T-helper 2 cell treated with Interferon-gamma antibody and Interleukin-4, amounts not matched to agents 5 μg/mL and 100 μg/mL, for 36 hours (primary cell): ENCODE measurements at places on chromosomes 4 and X.

DNA sequence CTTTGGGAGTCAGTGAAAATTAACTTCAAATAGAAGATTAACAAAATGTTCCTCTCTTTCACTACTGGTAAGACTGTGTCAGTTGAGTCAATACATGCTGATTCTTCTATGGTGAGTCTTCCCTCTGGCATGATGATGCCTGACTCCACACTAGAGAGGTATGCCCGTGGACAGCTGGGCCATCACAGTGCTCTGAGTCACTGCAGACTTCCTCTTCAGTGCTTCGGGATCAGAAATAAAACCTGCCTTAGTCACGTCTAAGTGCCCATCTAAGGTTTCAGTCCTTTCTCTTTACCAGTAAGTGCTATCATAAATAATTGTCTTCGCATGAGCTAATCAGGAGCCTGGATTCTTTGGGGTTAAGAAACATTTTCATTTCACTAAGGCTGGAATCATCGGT is 1.6 kb upstream of the ASB5 start:
- DNase-seq: no peak

DNA sequence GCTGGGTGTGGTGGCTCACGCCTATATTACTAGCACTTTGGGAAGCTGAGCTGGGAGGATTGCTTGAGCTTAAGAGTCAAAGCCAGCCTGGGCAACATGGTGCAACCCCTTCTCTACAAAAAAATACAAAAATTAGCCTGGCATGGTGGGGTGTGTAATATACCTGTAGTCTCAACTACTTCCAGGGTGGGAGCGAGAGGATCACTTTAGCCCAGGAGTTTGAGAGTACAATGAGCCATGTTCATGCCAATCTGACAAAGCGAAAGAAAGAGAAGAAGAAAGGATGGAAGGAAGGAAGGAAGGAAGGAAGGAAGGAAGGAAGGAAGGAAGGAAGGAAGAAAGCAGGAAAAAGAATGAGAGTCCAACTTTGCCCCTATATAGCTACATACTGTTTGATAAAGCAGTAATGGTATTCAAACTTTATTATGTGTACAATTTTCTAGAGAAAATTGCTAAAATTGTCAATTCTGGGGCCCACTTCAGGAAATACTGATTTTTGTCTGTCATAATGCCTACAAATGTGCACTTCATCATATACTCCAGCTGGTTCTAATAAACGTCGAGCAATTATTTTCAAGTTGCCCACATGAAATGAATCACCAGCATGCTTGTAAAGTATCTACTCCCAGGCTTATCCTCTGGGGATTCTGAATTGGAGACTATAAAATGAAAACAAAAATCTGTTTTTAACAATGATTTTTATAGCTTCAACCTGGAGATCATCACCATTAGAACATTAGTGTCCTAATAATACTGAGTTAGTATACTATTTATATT is 132.3 kb downstream of the NDST4 start:
- no peak for DNase-seq

DNA sequence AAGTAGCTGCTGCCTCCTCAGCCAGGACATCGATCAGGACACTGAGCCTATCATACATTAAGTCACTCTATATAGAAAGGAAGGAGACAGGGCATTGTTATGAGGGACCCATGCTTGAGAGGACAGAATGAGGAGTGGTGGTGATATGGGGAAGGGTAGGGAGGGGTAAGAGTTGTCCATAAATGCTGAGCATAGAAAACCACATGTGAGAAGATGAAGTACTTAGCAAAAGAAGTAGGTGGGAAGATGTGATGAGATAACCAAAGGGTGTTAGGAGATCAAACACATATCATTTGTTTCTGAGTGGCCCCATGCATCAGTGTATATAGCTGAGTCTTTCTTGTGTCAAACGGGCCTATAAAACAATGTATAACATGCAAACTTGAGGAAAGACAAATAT is 84.1 kb downstream of the DGKK start:
- no peak for DNase-seq

DNA sequence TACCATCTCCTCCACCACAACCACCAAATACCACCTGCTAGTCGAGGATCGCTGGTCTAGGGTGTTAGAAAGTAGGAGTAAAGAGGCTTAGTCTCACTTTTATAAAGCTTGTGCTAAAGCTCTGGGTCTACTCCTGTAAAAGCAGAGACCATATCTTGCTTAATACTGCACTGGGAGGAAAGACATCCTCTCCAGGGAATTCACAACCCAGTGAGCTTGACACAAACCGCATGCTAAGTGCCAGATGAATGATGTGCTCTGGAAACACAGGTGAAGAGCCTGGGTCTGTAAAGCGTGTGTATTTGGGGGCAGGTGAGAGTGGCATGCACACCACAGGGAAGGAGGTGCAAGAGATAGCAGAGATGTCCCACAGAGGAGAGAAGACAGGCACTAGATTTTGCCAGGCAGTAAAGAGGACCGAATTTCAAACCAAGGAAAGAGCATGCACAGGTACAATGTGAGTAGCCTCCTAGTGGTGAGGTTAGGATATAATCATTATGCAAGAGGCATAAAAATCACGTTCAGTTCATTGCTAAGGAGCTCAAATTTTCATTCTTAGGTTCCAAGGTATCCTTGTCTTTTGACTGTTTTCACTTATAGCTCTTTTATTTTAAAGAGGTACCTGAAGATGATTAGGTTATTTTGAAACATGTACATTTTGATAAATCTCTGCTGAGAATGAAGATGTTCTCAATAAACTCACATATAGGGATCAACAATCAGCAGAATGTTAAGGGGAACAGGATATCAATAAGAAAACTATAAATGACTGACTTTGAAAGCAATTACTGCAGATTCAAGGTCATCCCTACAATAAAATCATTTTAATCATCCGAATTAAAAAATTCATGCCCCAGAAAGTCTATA is 20.7 kb downstream of the TAPT1 start:
- DNase-seq: no peak

DNA sequence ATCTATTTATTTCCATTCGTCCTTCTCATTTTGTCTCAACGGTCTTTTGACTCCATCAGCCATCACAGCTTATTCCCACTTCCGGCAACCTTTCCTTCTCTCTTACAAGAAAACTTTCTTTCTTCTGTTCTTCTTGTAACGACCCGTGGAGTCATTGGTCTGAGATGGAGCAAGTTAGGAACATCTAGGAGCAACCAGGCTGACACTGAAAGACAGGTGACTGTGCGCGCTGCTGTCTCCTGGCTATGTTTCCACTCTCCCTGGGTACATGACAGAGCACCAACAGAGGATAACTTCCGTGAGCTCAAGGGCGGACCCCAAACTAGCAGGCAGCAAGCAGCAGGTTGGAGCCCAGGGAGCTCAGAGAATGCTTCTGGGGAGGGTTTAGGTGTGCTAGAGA is 2.5 kb downstream of the FGF5 start:
- DNase-seq: no peak

DNA sequence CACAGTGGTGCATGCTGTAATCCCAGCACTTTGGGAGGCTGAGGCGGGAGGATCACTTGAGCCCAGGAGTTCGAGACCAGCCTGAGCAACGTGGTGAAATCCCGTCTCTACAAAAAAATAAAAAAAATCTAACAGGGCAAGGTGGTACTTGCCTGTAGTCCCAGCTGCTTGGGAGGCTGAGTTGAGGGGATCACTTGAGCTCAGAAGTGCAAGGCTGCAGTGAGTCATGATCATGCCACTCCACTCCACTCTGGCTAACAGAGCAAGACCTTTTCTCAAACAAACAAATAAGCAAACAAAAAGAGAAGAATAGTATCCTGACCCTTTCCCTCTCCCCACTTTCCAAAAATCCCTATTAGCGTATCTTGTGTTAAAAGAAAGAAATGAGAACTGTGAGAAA is 52.7 kb downstream of the NPY1R start:
- DNase-seq: no peak

DNA sequence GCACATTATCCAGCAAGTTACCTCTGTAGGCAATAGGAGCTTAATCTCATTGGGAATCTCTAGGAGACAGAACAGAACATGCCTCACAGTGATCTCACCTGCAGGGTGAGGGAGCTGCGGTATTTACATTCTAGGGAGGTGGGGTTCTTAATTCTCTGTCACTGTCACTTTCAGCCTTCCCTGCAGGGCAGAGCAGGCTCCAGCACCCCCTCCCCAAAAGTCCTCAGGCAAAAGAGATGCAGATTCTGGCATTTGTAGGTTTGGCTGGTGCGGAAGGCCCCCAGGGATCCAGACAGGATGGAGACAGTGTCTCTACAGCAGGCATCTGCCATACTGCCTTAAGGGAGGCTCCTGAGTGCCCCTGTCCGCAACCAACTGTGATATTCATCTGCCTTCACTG is 166.4 kb upstream of the ATP6AP2 start:
- no peak for DNase-seq

DNA sequence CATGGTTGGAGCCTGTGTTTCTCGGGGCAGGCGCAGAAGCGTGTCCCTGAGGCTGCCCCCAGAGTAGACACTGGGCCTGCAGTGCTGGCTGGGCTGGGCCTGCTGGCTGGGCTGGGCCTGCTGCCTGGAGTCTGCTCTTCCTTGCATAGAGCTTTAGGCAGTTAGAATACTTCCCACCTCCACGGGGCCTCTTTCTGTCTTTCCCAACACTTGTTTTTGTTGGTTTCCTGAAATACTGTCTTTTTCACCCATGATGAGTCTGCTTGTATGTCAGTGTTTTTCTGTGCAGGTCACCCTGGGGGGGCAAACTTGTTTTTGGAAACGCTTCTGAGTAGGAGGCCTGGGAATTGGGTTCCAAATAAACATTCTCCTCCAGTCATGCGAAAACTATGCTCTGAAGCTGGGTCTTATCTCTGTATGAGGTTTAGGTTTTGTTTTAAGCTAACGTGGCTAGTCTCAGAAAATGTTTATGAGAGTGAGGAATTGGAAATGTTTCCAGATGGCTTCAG is 32.2 kb downstream of the TRMT44 start:
- DNase-seq: no peak

DNA sequence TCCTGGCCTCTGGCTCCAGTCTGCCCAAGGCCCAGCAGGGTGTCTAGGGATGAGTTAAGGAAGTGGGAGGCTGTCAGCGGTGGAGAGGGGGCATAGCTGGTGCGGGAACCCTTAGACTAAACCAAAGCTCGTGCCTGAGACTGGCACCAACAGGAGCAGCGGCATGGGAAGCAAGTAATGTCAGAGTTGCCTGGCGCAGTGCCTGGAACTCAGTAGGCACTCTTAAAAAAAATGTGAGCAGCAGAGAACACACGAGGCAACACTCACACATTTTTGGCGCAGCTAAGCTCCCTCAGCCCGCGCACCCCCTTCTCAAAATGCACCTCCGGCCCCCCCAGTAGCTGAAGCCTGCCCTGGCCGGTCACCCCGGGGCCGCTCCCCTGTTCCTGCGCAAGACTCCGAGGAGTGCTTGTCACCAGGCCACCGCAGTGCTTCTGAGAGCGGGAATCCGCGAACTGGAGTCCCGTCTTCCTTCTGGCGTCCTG is 583 bp downstream of the GABRE start:
- no peak for DNase-seq

GRCh38 chr4:41095192-41095872 is 119.0 kb downstream of the APBB2 start:
- DNase-seq: no peak

- no peak for DNase-seq
Measured at GRCh38 chr4:153759407-153760316, at the start of gene RNF175. Gene RNF175 (minus strand): TSS chr4:153760024. CDS start chr4:153759862, 162 bp downstream.

GRCh38 chrX:143994206-143994605 is 110.3 kb downstream of the UBE2NL start:
- no peak for DNase-seq

DNA sequence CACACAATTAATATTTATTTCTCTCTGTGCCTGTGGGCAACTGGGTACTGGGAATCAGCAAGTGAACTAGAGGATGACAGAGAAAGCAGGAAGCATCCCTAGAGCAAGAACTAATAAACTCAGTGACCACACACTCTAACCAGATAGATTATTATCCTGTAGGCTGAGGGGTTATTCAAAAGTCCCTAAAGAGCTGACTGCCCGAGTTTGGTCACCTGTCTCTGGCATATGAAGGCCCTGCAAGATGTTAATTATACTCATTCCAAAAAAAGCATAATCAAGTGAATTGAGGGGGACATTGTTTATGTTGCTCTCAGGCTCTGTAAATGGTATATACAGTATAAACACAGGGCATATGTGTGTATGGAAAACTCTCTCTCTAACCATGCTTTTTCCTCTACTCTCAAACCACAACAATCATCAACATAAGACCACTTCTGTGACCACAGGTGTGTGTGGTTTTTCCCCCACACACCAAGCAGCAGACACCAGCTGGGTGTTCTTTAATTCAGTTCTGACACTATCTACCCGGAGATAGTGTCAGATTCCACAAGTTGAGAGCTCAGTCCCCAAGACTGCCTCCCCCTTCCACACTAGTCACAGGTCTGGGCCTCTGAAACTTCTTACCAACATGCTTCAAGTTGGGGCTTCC is 6.2 kb upstream of the HPSE start:
- DNase-seq: peak; percentile 61

- peak; percentile 42 for DNase-seq
Measured at GRCh38 chrX:39730662-39731329, 367.0 kb downstream of the BCOR start.

DNA sequence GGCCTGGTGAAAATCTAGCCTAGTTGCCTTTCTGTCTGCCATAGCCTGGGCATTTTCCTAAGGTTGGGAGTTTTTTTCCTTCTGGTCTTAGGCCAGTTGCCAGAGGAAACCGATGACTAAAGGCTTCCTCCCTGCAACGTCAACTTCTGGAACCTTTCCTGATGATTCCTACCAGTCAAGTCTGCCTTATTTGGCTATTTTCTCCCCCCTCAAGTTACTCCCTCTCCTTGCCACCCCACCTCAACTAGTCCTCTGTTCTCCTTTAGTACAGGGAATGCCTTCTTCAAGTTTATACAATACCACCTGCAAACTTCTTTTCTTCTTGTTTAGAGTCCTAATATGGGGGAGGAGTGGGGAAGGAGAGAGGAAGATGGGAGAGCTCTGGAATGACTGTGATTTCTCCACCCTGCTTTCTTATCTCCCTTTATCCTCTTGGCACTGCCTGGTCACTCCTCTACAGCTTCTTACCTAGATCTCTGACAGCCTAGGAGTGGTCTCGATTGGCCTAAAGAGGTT is 10.6 kb downstream of the MSN start:
- no peak for DNase-seq

DNA sequence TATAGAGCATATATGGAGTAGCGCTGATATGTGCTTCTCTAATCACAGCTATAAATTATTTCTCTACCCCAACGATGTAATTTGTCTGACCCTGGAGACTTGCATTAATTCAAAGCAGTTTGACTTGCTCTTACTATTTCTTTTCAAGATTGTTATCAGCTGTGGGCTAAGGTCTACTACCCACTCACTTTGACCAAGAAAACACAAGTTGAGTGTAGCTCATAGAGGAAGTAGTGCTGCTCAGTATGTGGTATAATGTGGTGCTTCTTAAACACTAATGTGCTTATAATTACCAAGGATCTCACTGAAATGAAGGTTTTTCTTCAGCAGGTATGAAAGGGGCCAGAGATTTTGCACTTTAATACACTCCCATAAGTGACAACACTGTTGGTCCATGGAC is 70.1 kb downstream of the INPP4B start:
- DNase-seq: no peak

- no peak for DNase-seq
Measured at GRCh38 chr4:4717692-4718091, 141.8 kb upstream of the MSX1 start.
